G401 (cell line): ENCODE measurements at places on chromosomes 11 and 22. TPM values are rescaled to one million over a fixed set of nuclear protein-coding genes. Genes with fewer than 3 reads are reported as not detected.

MPZL3 gene
- total RNA-seq = not detected in 2 replicates

ANKRD49 gene
- total RNA-seq = 13.2 and 17.7 TPM in 2 replicates

RCE1 gene
- 32.7 and 40.2 TPM in 2 replicates for total RNA-seq

PRODH gene
- 0.98 and 3.2 TPM in 2 replicates for total RNA-seq

SHANK3 gene
- total RNA-seq = 3.6 and 5.0 TPM in 2 replicates

DNA sequence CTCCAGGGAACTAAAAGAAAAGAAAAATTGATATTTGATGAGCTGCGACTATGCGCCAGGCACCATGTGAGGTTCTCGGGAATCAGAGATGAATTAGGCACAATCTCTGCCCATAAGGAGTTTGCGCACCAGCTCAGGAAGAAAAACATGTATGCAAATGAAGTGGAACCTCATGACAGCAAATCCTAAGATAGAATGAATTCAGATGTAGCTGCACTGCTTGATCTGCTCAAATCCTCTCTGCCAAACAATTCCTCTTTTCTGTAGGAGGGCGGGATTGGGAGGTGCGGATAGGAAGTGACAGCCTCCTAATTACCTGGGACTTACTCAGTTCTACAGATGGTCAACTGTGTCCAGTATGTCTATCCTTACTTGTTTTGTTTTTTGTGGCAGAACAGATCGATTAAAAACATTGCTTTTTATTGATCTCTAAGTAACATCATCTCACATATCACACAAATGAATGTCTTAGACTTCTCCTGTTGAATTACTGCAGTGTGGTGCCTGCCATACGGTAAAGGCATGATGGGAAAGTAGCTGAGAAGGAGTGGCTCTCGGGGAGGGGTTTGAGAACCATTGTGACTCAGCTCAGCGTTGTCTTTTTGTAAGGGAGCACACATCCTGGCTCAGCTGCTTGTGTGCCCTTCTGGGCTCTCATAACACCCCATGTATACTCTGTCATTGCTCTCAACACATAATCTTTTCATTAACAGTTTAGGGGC, 13.9 kb downstream of the CRTAM start:
- peak; percentile 94 for DNase-seq

- DNase-seq = peak; percentile 72
These were observed 3.9 kb upstream of the ABCG4 start for GRCh38 chr11:119144825-119145486.

GRCh38 chr22:23470811-23471389, 109.2 kb downstream of the IGLL1 start:
- no peak for DNase-seq

DNA sequence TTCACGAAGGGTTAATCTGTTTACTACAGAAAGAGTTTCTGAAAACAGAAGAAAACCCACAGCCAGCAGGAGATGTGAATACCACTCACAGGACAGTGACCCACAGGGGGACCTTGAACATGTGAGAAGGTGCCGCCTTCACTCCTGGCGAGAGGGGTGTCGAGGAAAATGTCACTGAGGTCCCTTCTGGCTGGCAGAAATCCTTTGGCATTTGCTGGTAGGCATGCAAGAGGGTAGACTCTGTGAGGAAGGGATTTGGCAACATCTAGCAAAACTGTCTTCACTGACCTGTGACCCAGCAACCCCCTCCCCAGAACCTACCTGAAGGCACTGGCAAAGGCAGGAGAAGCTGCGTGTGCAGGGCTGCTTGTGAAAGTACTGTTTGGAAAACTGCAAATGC, 8.6 kb downstream of the KCNQ1 start:
- DNase-seq = no peak

- no peak for DNase-seq
These were observed 32.3 kb downstream of the PDHX start for GRCh38 chr11:34948696-34949095.

DNA sequence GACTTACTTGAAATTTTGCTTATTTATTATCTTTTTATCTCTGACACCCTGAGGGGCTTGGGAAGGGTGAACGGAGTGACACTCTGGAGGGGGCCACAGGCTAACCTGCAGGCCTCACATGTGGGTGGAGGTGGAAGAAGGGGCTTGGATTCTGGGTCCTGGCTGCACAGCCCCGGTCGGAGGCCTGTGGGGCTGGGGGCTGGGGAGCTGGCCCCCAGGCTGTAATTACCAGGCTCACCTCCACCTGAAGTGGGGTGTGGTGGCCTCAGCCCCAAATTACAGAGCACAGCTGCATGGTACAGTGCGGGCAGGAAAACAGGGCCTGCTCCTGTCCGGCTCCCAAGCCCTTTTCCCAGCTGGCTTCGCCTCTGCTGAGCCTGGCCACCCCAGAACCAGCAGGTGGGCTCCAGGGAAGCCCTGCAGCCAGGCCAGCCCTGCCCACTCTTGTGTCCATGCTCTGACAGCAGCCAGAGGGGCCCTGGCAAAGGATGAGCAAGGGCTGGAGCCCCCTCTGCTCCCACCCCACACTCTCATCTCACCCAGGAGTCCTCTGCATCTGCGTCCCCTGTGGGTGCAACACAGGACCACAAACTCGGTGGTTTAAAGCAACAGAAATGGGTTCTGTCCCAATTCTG, 48.0 kb downstream of the IGF2 start:
- DNase-seq = no peak

DNA sequence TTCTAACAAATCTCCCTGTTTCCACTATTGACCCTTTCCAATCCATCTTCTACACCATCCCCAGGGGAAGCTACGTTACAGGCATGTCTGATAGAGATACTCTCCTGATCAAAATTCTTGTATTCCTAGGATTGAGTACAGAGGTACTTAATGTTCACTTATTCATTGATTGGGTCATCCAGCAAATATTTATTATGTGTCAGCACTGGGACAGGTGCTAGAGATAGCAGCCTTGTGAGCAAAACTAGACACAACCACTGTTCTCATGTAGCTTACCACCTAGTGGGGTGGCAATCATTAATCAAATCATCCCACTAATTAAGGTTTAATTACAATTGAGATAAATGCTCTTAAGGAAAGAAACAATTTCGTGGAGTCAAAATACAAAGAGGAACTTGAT, 9.4 kb upstream of the RTCB start:
- DNase-seq = no peak

DNA sequence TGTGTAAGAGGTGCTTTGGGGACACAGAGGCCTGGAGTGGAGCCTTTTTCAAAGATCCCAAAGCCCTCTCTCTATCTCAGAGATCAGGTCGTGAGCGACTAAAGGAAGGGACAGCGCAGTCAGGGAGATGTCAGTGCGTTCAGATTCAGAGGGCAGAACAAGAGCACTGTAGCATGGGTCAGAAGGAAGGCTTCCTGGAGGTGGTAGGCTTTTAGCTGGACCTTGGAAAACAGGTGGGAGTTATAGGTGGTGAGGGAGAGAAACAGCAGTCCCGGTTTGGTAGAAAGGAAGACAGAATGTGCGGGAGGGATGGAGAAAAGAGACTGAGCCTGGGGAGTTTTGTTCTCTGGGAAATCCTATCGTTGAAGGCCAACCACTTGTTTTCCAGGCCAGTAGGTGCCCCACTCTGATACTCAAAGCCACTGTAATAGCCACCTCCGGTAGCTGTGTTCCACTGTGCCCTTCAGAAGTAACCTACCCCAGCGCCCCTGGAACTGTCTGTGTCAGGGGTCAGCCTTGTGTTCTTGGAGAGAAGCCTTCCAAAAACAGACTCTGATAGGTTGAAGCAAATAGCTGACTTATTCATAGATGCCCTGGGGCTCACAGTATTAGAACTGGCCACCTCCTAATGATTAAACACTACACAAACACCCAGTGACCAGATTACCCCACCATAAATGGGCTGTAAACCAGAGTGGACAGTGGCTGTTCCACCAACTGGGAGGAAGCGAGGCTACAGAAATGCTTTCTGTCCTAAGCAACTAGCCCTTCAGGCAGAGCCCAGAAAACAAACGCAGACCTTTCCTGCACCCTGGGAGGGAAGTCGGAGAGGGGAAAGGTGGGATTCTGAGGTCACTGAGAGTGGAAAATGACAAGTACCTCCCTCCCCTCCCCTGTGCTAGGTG, 157.7 kb downstream of the DBX1 start:
- DNase-seq = no peak

DNA sequence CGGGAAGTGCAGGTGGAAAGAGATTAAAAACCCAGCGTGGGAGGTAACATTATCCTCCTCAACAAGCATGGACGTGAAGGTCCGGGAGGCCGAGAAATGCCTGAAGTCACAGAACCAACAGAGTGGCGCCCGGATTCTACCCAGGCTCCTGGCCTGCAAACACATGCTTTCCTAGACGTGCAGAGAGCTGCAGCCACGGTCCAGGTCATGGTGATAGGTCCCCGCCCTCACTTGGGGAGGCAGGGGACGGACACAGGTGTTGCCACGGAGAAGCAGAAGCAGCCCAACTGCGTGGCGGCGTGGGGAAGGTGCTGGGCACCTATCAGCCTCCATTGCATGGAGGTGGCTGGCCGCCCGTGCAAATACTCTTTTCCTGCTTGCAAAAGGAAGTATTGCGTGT, 148.8 kb downstream of the MPPED1 start:
- DNase-seq = no peak

DNA sequence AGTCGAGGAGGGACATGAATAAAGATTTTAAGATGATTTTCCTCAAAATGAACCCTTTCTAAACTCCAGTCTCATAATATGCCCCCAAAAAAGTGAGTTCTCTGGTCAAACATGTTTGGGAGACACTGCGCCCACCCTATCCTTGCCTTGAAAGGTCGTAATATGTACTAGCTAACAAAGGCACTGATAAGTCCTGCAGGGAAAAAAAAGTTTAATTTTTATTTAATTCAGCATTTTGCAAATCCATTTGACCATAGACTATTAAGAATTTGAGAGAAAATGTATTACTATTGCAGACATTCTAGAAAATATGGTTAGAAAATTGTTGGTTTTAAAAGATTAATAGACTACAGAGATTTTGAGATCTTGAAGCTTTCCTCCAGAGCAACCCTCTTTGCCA, 120.6 kb upstream of the ASPHD2 start:
- no peak for DNase-seq

GRCh38 chr11:72759468-72759985, 7.3 kb upstream of the ARAP1 start:
- no peak for DNase-seq

DNA sequence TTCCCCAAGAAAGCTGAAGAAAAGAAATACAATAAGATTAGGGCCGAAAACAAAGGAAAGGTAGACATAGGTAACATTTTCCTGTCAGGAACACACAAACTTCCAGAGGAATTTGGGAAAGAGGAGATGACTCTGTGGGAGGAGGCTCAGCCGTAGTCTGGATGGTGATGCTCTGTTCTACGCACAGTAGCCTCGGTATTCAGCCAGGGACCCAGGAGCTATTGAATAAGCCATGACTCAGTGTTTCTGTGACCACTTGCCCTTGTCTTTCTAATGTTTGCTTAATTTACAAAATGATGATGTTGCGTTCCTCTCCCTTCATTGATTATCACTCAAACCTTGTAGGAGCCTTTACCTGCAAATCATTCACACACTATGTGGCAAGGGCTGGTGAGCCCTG, 745.0 kb downstream of the NTM start:
- no peak for DNase-seq

GRCh38 chr11:8754241-8754640, 71.6 kb downstream of the RPL27A start:
- no peak for DNase-seq

DNA sequence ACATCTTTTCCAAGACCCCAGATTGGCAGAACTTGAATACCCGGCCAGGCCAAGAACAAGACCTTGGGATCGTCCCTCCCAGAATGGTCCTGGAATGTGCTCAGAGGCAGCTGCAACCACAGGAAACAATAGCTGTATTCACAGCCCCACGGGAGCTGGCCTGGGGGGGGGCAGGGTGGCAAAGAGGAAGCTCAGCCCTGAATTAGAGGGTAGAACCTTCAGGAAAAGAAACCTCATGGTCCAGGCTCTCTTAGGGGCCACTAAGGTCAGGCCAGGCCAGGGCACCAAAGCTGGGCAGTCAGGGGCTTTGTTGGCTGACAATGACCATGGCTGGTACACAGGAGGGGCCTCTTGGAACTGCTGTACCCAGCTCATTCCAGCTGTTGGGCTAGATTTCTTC, 17.3 kb downstream of the RPL27A start:
- no peak for DNase-seq

- DNase-seq = no peak
These were observed 777.6 kb downstream of the TBC1D22A start for GRCh38 chr22:47540011-47540410.

DNA sequence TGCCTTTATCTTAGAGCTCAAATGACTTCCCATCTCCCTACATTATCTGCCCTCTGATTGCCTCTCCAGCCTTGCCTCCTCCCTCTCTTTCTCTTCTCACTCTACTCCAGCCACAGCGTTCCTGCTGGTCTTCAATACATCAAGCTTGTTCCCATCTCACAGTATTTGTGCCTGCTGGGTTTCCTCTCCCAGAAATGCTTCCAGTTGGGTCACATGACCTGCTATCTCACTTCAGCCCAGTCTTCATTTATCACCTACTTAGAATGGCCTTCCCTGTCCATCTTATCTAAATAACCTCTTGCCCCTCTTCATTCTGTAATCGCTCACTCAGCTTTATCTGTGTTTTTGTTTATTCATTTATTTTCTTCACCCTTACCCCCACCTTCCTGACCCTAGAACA, 61.8 kb upstream of the FAR1 start:
- DNase-seq = no peak

DNA sequence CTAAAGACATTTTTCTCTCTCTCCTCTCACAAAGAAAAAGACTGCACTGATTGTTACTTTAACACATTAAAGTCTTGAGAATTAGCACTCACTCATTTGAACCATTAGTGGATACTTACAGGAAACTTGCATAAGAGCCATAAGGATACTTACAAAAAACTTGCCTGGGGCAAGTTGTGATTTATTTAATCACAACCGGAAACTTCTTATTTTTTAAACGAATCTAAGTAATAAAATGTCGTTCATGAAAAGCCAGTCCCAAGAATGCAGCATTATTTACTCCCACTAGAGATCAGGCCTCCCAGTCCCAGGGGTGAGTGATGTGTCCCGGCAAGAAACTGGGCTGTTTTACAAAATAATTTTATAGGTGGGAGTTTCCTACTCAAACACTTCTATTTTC, 59.3 kb upstream of the TTC12 start:
- DNase-seq = no peak

DNA sequence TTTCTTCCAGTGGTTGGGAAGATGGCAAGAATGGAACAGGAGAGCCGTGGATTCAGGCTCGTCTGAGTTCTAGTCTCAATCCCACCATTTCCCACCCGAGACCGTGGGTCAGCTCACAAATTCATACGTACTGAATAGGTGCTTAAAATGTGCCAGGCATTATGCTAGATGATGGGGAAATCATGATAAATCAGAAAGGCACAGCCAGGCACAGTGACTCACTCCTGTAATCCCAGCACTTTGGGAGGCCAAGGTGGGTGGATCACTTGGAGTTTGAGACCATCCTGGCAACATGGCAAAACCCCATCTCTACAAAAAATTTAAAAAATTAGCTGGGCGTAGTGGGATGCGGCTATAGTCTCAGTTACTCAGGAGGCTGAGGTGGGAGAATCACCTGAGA, 7.1 kb downstream of the TRIOBP start:
- no peak for DNase-seq
